Fibroblast of lung (primary cell): ENCODE measurements at places on chromosomes 6 and 20.

DNA sequence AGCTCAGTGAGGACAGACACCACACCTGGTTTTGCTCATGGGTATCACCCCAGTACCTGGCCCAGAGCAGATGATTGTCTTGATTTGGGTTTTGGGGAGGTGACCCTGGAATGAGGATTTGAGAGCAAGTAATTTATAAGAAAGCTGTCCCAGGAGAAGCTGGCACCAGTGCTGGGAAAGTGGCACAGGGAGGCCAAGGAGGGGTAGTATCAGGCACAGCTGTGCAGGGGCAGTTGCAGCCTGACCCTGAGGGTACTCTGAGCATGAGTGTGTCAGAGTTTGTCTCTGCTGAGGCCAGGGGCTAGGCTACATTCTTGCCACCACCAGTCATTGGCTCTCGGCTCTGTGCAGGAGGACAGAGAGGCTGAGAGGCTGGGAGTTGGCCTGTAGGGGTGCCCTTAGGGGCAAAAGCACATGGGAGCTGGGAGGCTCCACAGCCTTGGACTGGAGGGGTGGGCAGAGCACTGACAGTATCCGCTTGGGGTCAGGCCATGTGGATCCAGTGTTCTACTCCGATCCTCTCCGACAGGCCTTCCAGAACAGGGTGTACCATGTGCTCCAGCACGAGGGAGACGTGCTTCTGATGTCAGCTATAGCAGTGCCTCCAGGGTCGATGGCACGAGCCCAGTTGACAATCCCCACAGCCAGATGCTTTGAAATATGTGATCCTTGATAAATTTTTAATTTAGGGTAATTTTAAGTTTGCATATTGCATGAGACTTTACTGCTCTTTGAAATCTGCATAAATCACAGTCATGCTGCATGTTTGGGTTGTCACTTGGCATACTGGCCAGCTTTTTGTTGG, 121.3 kb downstream of the PHACTR3 start:
- DNase-seq: no peak

GRCh38 chr20:437787-438486, 24.4 kb downstream of the TBC1D20 start:
- no peak for DNase-seq

GRCh38 chr20:19758133-19758500, at the start of gene RIN2:
TSS of gene RIN2 (plus strand) at chr20:19758258. CDS start at chr20:19889602, 131,344 bp downstream.
- DNase-seq: no peak

GRCh38 chr6:135503703-135504475, 6.3 kb upstream of the AHI1 start:
- no peak for DNase-seq

DNA sequence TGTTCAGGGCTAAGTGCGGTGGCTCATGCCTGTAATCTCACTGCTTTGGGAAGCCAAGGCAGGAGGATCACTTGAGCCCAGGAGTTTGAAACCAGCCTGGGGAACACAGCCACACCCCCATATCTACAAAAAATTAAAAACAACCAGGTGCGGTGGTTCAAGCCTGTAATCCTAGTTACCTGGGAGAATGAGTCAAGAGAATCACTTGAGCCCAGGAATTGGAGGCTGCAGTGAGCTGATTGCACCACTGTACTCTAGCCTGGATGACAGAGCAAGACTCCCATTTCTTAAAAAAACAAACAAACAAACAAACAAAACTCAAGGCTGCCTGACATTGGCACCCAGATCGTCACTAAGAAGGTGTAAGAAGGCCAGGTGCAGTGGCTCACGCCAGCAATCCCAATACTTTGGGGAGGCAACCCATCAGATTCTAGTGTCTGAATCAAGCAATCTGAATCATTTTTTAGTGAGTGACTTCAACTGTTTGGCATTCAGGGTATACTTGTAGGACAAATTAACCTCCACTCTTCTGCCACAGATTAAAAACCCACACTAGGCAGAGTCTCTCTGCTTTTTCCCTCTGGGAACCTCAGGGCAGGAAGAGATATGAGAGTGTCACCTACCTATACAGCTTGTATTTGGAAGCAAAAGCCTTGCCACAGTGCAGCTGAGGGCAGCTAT, 6.1 kb downstream of the PLAGL2 start:
- DNase-seq: no peak

DNA sequence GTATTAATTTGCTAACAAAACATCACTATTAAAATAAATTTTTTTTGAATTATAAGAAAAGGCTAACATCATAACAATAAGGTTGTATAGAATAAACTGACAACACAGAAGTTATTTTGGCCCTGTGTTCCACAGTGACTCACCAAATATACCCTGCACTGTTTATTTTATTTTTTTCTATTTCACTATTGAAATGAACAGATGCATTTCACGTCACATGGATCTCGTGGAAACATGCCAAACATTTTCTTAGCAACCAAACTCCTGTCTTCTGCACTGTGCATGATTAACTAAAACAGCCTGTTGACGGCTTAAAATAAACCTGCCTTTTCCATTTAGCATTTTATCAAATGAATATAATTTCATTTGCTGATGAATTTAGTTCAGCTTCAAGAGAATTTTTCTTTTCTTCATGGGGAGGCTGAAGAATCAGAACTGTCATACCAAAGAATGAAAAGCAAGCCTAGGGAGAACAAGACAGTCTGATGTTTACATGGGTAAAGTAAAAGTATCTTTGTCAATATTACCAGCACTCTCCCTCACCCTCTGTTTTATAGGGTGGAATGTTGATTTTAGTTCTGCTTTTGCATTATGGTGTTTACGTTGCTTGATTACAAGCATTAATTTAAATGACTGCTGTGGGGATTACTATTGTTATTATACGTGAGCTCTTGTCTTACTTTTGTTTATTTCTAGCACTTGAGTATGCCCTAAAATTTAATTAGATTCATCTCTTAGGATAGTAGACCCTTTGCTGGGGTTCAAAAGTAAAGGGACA, 115.3 kb downstream of the LCA5 start:
- DNase-seq: peak; percentile 84

GRCh38 chr6:63558278-63558677, 14.0 kb upstream of the LOC128125822 start:
- DNase-seq: no peak

DNA sequence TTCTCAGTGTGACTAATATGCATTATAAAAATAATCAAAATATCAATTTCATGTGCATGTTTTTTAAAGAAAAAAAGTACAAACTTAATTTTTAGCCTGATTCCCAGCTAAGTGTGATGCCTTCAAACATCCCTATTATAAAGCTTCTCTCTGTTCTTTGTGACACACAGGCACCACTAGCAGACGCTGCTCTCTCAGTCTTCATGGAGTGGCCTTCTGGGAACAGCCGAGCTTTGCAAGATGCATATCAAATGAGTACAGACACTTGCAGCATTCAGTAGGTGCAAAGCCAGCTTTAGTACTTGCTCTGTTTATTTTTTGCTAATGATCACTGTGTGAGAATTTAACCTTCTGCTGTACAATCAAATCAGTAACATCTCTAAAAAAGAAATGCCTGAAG, 340.0 kb downstream of the ADGRB3 start:
- peak; percentile 22 for DNase-seq

GRCh38 chr6:30823534-30823865, 60.8 kb upstream of the DDR1 start:
- DNase-seq: no peak

DNA sequence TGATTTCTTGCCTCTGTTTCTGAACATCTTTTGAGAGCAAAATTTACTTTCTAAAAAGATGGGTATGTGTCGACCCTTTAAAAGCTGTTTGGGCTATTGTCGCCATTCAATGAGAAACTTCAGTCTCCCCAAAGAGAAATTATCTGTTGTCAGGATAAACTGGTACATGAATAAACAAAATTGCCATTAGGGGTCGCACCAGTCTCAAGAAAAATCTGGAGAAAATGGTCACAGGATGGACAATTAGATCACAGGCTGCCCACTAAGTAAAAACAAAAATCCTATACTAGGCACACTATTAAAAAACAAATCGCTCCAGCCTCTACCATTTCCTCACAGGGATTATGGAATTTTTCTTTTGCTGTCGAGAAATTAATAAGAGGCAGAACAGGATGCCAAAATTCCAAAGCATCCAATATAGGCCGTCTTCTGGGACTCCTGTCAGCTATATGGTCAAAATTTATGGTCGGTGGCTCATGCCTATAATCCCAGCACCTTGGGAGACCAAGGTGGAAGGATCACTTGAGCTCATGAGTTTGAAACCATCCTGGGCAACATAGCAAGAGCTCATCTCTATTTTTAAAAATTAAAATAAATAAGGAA, 5.5 kb upstream of the HLA-E start:
- DNase-seq: peak; percentile 80

GRCh38 chr6:163984124-163984936, 569.8 kb downstream of the QKI start:
- DNase-seq: no peak

GRCh38 chr6:139156551-139156950, 21.7 kb downstream of the HECA start:
- no peak for DNase-seq

- peak; percentile 68 for DNase-seq
Measured at GRCh38 chr20:63230800-63231268, 4.9 kb upstream of the BIRC7 start.

GRCh38 chr20:63848003-63848911, 13.0 kb upstream of the ABHD16B start:
- no peak for DNase-seq

DNA sequence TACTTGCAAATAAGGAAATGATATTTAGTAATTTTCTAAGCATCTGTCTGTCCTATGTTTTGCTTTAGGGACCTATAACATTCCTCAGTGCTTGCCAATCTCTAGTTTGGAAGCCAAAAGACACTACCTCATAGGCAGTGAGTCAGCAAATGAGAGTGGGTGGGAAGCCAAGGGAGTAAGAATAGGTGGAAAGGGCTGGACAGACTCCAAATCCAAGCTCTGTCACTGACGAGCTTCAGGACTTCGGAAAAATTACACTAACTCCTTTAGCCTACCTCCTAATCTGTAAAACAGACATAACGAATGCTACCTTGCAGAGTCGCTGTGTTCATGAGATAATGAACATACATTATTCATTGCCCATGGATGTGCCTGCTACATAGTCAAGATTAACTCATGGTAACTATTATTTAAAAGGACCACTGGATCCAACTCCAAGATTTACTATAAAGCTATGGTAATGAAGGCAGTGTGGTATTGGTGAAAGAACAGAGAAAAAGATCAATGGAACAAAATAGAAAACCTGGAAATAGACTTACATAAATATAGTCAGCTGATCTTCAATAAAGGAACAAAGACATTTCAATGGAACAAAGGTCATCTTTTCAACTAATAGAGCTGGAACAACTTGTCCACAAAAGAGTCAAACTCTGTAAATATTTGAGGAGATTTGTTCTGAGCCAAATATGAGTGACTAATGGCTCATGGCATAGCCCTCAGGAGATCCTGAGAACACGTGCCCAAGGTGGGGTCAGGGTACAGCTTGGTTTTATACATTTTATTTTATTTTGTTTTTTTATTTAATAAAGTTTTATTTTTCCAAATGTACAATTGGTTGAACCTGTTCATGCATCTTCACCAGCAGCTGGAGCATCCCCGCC, 64.1 kb downstream of the FAM50B start:
- DNase-seq: peak; percentile 97

- DNase-seq: peak; percentile 52
Measured at GRCh38 chr20:3172933-3173609, at the start of gene LZTS3. TSS of gene LZTS3 (minus strand) at chr20:3173549. CDS start at chr20:3167163, 6,386 bp downstream.

GRCh38 chr20:43739148-43739749, 12.4 kb upstream of the GTSF1L start:
- no peak for DNase-seq

DNA sequence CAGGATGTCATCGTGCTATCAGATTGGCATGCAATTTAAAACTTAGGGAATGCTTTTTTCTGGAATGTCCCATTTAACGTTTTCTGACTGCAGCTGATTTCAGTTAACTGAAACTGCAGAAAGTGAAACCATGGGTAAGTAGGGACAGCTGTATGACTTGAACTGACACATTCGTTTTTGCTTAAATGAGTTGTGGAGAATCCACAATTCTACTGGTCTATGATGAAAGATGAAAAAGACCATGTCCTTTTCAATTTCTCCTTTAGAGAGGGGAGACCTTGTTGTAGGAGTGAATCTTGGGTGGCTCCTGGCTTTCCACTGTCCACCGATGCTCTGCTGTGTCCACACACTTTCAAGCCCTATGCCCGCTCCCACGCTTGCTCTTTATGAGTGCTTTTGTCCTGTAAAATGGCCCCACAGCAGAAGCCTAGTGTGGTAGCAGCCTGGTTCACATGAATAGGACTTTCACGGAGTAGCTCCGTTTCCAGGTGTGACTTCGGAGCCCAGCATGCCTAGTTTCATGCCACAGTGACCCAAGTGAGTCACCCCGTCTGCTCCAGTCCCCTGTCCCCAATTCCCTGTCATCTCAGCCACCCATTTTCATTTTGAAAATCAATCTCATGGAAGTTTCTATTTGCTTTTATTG, 21.9 kb downstream of the DYNLT1 start:
- DNase-seq: no peak

DNA sequence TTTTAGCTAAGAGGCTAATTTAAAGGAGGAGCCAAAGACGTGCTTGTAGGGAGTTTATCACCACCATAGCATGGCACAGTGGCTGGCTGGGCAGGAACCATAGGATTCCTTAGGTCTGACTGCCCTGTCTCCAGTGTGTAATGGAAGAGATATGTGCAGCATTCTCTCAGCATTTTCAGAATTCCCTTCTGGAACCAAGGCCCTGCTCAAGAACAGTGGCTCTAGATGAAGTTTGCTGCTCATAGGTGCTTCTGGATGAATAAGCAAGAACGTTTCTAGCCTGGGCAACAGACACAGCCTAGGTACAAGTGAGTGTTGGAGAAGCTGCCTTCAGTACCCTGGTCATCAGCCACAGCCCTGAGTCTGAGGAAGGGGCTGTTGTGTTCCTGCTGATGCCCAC, 69.1 kb downstream of the LCA5 start:
- peak; percentile 75 for DNase-seq

DNA sequence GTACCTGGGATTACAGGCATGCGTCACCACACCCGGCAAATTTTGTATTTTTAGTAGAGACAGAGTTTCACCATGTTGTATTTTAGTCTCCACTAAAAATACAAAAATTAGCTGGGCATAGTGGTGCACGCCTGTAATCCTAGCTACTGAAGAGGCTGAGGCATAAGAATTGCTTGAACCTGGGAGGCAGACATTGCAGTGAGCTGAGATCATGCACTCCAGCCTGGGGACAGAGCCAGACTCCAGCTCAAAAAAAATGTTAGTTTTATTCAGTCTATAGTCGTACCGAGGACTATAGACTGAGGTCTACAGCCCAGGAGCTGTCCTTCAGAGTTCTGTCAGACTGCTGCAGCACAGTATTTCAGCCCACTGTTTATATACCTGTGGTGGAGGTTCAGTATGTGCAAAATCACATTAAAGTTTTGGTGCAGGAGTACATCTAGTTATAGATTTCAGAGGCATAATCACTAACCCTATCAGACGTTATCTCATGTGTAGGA, 3.6 kb upstream of the CASP8AP2 start:
- DNase-seq: peak; percentile 35

GRCh38 chr6:32718879-32719278, 22.3 kb upstream of the HLA-DQA2 start:
- no peak for DNase-seq
